ENCODE measurements at places on chromosomes 6 and 20.

- no peak for DNase-seq
Measured at GRCh38 chr20:19966840-19967239, 50.3 kb upstream of the NAA20 start.

- DNase-seq: no peak
Measured at GRCh38 chr6:25717866-25718740, 36.4 kb upstream of the SLC17A4 start.

GRCh38 chr20:61115364-61116065, 136.5 kb upstream of the CDH4 start:
- DNase-seq: no peak

DNA sequence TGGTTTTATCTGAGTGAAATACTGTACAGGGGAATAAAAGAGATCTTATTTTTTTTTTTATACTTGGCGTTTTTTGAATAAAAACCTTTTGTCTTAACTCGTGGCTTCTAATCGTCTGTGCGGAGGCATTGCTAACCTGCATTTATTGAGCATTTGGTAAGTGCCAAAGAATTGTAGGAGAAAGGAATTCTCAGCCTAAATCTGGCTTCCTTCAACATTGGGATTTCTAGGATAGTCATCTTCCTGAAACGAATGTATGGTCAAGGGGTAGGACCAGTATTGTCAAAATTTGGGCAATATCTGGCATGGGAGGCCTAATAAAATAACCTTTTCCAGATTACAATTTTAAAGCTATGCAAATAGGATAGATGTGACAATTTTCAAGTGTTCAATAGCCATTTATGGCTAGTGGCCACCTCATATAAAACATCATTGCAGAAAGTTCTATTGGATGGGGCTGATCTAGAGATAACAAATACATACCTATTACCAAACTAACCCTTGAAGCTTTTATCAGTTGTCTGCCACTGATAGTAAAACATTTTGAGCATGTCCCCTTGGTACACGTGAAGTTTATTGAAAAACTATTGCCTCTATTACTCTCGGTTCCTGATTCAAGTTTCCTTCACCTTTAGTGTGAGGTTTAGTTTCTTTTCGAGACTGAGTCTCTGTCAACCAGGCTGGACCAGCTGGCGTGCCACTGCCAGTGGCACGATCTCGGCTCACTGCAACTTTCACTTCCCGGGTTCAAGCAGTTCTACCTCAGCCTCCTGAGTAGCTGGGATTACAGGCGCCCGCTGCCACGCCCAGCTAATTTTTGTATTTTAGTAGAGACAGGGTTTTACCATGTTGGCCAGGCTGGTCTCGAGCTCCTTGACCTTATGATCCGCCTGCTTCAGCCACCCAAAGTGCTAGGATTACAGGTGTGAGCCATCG, 5.6 kb downstream of the PIM1 start:
- no peak for DNase-seq

- peak; percentile 47 for DNase-seq
Measured at GRCh38 chr6:158290659-158291058, 21.6 kb upstream of the TULP4 start.

DNA sequence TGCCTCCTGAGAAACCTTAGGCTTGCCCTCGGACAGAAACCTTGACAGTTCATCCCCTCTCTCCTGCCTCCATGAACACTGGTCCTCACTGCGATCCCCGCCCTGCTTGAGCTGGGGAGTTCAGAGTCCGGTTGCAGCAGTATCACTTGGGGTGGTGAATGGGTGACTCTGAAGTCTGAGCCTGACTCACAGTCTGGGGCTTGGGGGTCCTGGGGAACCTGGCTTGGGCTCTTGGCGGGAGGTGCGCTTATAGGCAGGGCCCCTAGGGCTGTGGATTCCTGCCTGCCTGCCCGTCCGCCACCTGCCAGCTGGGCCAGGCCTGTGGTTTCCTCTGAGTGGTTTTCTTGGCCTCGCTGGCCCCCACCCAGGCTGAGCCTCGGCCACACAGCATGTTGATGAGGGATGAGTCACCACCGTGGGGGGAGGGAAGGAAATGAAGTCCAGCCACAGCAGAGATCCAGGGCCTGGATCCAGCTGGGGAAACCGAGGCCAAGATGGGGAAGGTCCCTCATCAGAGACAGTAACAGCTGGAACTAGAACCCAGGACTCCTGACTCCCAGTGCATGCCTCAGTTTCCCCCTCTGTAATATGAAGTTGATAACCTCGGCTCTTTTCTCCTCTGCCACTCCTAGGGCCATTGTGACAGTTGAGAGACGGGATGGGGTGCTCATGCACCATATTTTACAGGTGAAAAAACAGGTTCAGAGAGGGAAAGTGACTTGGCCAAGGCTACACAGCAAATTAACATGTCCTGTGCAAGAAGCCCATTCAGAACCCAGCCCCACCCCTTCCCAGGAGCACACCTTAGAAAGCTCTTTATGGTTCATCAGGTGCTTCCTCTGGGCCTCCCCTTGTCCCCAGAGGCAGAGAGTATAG, 9.2 kb downstream of the FOXS1 start:
- DNase-seq: no peak

- DNase-seq: no peak
Measured at GRCh38 chr6:169071394-169071793, 182.3 kb downstream of the THBS2 start.

DNA sequence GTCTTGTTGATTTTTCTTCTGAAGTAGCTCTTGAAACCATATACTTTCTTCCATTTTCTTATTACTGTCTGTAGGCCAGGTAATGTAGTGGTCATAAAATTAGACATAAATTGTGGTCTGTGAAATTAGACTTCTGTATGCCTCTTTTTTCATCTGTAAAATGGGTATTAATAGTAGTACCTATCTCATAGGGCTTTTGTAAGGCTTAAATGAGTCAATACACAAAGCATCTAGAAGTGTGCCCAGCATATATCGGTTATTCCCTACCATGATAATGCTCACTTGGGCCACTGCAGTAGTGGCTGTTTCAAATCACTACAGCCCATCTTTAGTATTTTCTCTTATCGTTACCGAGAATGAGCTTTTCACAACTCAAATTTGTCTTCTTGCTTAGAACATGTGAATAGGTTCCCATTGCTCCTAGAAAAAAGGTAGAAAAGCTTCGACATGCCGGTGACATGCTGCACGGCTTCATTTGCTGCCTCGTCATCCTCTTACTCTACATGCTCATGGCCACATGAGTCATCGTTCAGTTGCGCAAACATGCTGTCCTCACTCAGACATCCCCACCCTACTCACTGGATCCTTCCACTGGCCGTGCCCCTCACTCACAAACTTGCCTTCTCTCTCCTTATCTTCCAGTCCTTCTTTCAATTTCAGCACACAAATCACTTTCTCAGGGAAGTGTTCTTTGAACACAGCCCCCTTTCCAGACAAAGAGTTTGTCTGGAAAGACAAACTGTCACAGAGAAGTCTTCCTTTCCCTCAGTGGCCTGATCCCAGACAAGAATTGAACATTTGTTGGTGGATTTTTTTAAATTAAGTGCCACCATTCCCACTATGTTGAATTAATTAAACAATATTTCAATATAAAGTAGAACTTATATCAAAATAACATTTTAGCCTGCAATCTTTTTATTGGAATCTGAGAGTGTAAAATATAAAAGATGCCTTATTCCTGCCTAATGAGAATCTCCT, 32.2 kb upstream of the ERVFRD-1 start:
- no peak for DNase-seq

DNA sequence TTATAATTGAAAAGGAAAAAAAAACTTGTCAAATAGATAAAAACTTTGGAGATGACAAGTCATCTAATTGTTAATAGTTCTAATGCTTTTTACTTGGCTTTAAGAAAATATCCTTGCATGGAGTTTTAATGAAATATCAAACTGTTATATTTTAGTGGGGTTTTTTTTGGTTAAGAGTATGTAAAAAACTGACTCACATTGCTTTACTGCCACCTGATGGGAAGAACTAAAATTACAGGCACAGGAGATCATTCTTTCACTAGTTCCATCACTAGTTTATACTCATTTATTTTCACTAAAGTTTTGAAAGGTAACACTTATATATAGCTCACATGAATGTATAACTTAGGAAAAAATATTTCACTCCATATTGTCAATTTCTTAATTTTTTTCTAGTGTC, 309.1 kb downstream of the LMBRD1 start:
- no peak for DNase-seq

DNA sequence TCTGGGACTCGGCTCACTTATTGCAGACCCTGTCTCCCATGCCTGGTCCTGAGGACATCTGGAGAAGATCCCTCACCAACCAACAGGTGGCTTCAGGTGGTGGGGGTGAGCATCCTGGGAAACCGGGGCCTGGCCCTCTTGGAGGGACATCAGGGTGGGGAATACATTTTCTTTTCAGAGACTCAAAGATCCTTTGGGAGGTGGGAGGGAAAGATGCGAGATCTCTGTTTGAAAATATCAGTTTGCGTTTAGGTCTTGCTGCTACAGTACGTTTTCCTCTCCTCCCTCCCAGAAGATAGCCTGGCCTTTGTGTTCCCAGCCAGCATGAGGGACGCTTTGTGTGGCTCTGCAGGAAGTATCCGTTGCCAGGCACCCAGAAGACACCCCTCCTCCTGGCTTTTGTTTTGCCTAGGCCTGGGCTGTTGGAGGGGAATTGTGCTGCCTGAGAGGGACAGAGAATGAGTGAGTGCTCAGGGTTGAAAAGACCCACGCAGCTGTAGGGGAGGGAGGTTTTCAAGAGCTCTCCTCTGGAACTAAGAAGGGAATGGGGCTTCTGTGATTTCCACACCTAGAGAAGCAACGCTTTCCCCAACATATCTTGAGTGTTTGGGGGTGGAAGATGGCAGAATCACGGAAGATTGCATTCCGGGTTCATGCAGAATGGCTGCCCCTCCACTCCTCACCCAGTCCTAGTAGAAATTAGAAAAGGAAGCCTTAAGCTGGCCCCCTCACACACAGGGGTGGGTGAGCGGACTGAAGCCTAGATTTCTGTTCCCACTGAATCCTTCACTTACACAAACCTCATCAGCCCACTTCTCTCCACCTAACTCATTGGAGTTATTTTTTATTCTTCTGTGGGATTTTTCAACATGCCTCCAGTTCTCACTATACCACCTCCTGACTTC, 22.0 kb upstream of the SLC2A12 start:
- no peak for DNase-seq

DNA sequence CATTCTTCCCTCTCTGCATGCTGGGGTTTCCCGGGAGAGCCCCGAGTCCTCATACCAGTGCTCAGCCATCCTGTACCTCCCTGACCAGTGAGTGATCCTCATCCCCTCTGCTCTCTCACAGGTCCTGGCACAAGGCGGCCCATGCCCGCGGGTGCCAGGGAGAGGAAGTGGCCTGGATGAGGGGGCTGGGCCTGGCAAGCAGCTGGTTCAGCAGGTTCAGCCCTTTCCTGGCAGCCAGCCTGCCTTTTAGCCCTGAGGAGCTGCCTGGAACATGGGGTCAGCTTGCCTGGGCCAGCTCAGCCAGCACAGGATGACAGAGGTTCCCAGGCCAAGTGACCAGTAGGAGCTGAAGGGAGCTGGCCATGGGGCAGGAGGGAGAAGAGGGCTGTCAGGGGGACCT, 10.9 kb downstream of the MOCS1 start:
- DNase-seq: no peak

GRCh38 chr6:7684843-7685242, 41.1 kb upstream of the BMP6 start:
- no peak for DNase-seq

DNA sequence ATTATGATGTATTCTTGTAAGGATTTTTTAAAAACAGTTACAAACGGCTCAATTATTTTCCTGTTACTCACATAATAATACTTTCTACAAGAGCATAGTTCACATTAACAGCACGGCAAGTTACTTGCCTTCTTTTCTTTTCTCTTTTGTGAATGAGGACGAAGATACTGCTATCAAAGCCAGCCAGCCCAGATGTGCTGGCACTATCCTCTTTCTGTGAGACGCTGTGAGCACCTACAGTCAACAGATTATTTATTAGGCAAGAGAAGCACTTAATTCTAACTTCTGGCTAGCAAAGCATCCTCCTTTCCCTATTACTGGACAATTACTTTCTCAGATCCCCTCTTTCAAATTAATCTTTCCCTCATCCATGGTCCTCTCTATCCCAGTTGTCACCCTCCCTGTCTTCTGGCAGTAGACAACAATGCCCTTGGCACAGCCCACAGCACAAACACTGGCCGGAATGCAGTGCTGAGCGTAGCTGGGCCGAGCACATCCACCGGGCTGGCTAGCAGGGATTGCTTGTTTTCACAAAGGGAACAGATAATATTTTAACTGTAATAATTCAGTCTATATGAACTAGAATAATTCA, 262.1 kb downstream of the FOXC1 start:
- DNase-seq: no peak

DNA sequence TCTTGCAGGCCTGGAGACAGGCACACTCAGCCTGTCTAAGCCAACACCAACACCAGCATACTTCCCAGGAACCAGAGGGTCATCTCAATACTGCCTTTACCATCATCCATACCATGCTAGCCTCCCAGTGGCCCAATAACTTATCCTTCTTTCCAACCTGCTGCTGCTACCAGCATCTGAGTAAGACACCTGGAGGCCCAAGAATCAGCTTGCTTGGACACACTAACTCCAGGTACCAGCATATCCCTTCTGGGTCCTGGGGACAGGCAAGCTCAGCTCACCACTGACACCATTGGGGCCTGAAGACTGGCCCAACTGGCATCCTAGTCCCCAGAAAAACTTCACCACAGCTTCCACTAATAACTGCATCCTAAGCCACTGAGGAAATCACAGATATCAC, 205.3 kb downstream of the CD109 start:
- DNase-seq: no peak

DNA sequence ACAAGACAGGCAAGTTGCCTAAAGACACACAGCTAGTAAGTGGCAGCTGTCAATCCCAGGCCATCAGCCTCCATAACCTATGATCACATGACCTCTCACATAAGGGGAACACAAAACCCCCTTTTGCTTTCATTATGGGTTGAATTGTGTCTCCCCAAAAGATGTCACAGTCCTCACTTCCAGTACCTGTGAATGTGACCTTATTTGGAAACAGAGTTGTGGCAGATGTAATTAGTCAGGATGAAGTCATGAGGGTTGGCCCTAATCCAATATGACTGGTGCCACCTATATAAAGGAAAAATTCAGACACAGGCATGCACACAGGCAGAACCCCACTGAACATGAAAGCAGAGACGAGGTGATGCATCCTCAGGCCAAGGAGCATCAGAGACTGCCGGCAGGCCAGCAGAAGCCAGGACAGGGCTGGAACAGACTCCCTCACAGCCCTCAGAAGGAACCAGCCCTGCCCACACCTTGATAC, 33.6 kb downstream of the GFOD1 start:
- peak; percentile 29 for DNase-seq

GRCh38 chr20:986733-987355, 15.3 kb downstream of the RSPO4 start:
- DNase-seq: no peak

- DNase-seq: no peak
Measured at GRCh38 chr20:18223409-18223808, 64.9 kb upstream of the ZNF133 start.

Data from stimulated activated CD4-positive, alpha-beta T cell treated with anti-CD3 and anti-CD28 coated beads, Interleukin-12 subunit alpha, Interleukin-12 subunit beta, amount 100 ng/mL, for 4 hours (primary cell).